KG1 (cell line): ENCODE measurements at places on chromosomes 2 and 18.

GRCh38 chr2:232839411-232840079 lies 30.5 kb upstream of the SNORC start:
- DNase-seq, result peak; percentile 53

- no peak for DNase-seq
Observed at GRCh38 chr2:60296219-60296955, 257.1 kb downstream of the BCL11A start.

GRCh38 chr2:218256612-218257350 lies 4.0 kb upstream of the GPBAR1 start:
- DNase-seq, result no peak

DNA sequence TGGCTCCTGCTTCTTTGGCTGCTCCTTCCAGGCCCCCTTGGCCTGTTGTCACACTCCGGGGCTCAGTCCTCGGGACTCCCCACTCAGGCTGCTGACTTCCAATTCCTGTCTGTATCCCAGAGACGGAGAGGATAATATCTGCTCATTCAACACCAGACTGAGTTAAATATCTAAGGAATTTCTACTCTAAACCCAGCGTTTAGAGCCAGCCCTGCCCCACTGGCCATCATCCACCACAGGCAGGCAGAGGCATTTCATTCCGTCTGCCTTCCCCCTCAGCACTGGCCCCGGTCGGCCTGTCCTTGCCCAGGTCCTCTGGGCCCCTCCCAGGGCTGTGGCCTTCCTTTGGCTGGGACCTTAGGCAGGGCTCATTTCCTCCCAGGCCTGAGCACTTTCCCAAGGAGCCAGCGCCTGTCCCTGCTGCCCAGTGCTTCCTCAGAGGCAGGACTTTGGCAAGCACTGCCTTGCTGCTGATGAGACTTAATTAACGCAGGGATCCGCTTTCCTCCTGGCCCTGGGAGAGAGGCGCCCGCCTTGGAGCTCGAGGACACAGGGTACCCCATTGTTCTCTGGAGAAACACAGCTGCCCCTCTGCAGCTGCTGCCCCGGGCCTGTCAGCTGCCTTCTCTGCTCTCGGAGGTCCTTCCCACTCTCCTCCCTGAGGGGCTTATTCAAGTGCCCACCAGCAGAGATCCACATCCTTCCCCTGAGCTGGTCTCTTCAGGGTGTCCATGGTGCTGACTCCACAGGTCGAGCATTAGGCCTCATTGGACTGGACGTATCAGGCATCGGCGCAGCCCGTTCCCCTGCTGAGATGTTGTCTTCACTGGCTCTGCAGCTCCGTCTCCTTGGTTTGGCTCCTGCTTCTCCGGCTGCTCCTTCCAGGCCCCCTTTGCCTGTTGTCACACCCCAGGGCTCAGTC lies 42.8 kb downstream of the ATOH8 start:
- DNase-seq, result no peak

GRCh38 chr2:130985206-130985780 lies 108.0 kb downstream of the FAM168B start:
- DNase-seq, result no peak

DNA sequence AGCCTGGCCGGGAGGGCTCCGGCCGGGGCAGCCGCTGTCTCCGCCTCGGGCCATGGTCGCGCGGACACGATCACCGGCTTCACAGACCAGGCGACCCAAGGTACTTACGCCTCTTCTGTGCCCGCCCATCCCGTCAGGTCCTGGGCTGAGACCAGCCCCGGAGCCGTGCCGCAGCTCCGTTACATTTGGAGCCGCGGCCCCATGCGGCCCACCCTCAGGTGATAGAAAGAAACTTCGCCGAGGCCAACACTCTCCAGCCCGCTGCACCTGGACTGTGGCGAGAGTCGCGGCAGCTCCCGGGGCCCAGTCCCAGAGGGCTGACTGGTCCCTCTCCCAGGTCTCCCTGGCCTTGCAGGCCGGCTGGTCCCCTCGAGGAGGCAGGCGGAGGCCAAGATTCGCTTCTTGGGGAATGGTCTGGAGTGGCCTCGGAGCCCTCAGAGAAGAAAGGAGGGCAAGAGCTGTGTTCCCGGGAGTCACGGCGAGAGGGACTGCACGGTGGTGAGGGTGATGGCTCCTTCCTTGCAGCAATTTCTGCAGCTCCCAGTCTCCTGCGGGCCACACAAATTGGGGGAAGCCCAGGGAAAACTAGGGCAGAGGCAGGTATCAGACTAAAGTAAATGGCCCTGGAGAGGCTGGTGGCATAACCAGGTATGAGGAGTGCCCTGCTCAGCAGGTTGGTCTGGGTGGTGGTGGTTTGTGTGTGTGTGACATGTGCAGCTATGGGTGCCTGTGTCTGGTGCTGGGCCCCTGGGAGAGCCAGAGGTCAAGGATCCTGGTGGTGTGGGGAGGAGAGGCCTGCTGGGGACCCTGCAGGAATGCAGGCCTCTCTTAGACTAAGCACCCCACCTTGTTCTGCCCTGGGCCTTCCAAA lies 822 bp downstream of the GDF7 start:
- no peak for DNase-seq

GRCh38 chr2:205700331-205701132 lies 18.2 kb downstream of the NRP2 start:
- no peak for DNase-seq

- DNase-seq, result no peak
Observed at GRCh38 chr18:23311351-23312121, 141.6 kb upstream of the RIOK3 start.

DNA sequence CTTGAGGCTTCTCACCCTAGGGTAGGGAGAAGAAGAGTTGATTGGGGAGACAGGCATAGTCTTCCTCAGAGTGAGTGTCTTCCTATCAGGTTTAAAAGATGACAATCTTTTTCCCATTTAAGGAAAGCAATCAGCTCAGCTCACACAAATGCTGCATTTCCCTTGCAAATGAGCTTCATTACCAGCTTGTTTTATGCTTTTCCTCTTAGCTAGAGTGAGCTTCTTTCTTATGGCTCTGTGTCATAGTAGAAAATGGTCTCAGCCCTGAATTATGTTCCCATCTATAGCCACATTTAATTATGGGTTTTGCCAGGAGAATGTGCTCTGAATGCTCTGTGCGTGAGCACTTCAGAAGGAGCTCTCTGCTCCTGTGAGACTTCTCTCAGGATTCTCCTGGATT lies 112.8 kb upstream of the NCK2 start:
- DNase-seq, result no peak

GRCh38 chr2:191036363-191036762 lies 22.4 kb upstream of the STAT1 start:
- no peak for DNase-seq

DNA sequence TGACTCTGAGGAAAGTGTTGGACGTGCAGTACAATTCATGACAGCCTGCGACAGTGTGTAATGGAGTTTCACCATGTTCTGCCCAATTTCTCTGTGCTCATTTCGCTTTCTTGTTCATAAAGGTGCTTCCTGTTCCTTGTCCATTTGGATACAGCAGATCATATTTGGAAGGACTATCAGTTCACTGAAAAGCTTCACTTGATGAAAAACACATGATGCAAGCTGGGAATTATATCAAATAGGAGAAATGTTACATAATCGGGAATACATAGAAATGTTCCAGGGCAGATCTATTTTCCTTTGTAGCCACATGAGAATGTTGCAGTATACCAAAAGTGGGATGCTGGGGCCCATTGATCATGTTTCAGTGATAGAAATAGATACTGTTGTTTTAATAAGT lies 266.3 kb upstream of the SLC14A2 start:
- DNase-seq, result no peak
